ENCODE measurements at places on chromosomes 13 and 19. TPM values are rescaled to one million over a fixed set of nuclear protein-coding genes. Genes with fewer than 3 reads are reported as not detected.

The BST2 gene
- total RNA-seq, result 197 TPM

The ZNF547 gene
- 3.1 TPM for total RNA-seq

The PRR36 gene
- total RNA-seq, result 0.46 TPM

The GZMM gene
- total RNA-seq, result not detected

The DIS3 gene
- 30.9 TPM for total RNA-seq

The OR7A5 gene
- total RNA-seq, result not detected

The MAST1 gene
- not detected for total RNA-seq

The UGGT2 gene
- total RNA-seq, result 44.8 TPM

The CEACAM3 gene
- total RNA-seq, result 5.9 TPM

The SELENOV gene
- not detected for total RNA-seq

The MEIOSIN gene
- total RNA-seq, result not detected

The CCDC194 gene
- total RNA-seq, result not detected

The PSPN gene
- total RNA-seq, result 1.00 TPM

The ZNF835 gene
- not detected for total RNA-seq

The GRIN2D gene
- total RNA-seq, result 1.0 TPM

The DCAF15 gene
- total RNA-seq, result 38.2 TPM

The GARRE1 gene
- 26.9 TPM for total RNA-seq

The CYP2F1 gene
- total RNA-seq, result 16.6 TPM

The PCDH20 gene
- 7.7 TPM for total RNA-seq

The SPTBN4 gene
- total RNA-seq, result 8.4 TPM

The C19orf38 gene
- total RNA-seq, result 6.4 TPM

The ERICH6B gene
- total RNA-seq, result not detected

The UCHL3 gene
- total RNA-seq, result 13.4 TPM

The EFNB2 gene
- 31.3 TPM for total RNA-seq

The FFAR2 gene
- 3.6 TPM for total RNA-seq

The CLDND2 gene
- total RNA-seq, result 1.7 TPM

The IL4I1 gene
- 2.1 TPM for total RNA-seq

The ZNF793 gene
- 4.0 TPM for total RNA-seq

The FARP1 gene
- total RNA-seq, result 81.2 TPM

The KASH5 gene
- 6.9 TPM for total RNA-seq

The LAIR1 gene
- 91.7 TPM for total RNA-seq

The THSD8 gene
- 4.6 TPM for total RNA-seq

The STARD13 gene
- 68.3 TPM for total RNA-seq

The IGFL3 gene
- not detected for total RNA-seq

The CCDC9 gene
- 91.1 TPM for total RNA-seq

The VSTM2B gene
- not detected for total RNA-seq

The CIC gene
- total RNA-seq, result 86.3 TPM

The ARRDC5 gene
- 0.83 TPM for total RNA-seq

The OR4F17 gene
- total RNA-seq, result not detected

The PALM gene
- 40.2 TPM for total RNA-seq

The TRAPPC2B gene
- 6.2 TPM for total RNA-seq

The RASGRP4 gene
- 4.4 TPM for total RNA-seq

The HSPB6 gene
- 25.3 TPM for total RNA-seq
